ENCODE measurements at places on chromosomes 13 and 19.

DNA sequence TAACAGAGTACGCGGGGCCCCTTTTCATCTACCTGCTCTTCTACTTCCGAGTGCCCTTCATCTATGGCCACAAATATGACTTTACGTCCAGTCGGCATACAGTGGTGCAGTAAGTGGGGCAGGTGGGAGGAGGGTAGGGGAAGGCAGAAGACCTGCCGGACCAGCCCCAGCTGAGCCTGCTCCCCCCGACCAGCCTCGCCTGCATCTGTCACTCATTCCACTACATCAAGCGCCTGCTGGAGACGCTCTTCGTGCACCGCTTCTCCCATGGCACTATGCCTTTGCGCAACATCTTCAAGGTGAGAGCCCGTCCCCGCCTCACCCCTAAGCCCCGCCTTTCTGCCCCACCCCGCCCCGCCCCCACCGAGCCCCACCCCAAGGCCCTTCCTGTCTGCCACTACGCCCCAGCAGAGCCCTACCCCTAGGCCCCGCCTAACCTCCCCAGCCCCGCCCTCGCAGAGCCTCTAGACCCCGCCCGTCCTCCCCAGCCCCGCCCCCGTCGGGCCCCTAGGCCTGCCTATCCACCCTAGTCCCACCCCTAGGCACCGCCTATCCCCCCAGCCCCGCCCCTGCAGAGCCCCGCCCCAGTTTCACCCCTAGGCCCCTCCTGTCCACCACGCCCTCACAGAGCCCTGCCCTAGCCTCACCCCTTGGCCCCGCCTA lies 7.7 kb downstream of the NDUFB7 start:
- no peak for DNase-seq

- DNase-seq = no peak
Observed at GRCh38 chr19:10520652-10521318, 3.5 kb upstream of the S1PR5 start.

- no peak for DNase-seq
Observed at GRCh38 chr13:111286162-111286561, 34.3 kb upstream of the TEX29 start.

DNA sequence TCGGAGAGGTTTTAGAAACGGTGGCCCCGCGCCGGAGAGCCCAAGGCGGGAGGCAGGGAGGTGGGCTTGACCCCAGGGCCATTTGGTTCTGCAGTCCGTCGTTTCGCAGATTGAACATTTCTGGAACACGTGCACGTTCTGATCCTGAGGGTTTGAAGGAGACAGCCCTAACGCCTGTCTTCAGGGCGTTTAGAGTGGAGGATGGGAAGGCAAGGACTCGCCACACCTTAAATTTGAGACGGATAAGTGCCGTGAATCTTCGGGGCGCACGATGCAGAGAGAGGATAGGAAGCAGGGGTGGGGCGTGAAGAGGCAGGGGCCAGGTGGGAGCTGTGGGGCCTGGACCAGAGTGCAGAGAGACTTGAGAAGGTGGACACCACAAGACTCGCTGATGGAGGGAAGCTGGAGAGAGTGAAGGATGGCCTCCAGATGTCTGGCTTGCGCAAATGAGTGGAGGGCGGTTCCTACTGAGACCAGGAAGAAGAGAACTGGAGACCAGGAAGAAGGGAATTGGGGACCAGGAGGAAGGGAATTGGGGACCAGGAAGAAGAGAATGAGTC lies 804 bp upstream of the MIER2 start:
- DNase-seq = no peak

DNA sequence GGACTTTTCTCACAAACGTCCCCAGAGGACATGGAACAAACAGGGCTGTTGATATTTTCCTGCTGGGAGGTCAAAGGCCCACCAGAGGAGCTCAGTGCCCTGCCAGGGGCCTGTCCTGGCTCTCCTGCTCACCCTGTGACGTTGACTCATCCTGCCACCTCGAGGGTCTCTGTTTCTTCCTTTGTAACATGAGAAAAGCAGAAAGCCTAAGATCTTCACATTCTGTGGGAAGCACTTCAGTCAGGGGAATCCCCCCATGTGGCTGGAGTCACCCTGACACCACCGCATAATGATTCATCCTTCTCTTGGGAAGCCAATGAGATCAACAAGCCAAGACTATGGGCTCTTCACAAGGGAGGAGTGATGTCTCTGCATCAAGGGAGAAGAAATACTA lies 147.9 kb downstream of the KATNAL1 start:
- no peak for DNase-seq

GRCh38 chr19:16676101-16676798 lies 15.3 kb downstream of the TMEM38A start:
- no peak for DNase-seq

GRCh38 chr19:3987619-3988371 lies 2.5 kb upstream of the EEF2 start:
- DNase-seq = peak; percentile 82

- DNase-seq = peak; percentile 1
Observed at GRCh38 chr13:52862358-52863206, 14.1 kb upstream of the PCDH8 start.

GRCh38 chr19:13962699-13963602 lies 10.6 kb downstream of the DCAF15 start:
- no peak for DNase-seq

- no peak for DNase-seq
Observed at GRCh38 chr13:98576200-98576945, 534 bp downstream of the STK24 start.

GRCh38 chr19:47561440-47562057 lies 11.4 kb downstream of the ZNF541 start:
- no peak for DNase-seq

DNA sequence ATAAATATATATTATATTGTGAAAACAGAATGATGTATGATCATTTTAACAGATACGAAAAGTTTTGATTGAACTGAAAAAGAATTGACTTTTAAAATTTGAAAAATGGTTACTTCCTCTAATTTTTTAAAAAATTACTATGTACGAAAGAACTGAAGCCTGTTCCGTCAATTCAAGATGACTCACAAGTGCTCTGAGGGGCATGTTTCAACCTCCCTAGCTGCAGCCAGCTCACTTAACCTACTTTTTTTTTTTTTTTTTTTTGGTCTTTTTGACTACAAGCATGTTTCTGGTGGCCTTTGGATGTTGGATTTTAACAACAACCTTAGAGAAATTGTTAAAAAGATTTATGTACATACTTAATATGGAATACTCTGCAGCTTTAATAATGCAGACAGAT lies 1139.3 kb downstream of the DIAPH3 start:
- no peak for DNase-seq

GRCh38 chr19:35436477-35437405 lies 11.3 kb upstream of the FFAR2 start:
- DNase-seq = peak; percentile 10

- no peak for DNase-seq
Observed at GRCh38 chr19:28289295-28290063, 923.5 kb downstream of the UQCRFS1 start.

DNA sequence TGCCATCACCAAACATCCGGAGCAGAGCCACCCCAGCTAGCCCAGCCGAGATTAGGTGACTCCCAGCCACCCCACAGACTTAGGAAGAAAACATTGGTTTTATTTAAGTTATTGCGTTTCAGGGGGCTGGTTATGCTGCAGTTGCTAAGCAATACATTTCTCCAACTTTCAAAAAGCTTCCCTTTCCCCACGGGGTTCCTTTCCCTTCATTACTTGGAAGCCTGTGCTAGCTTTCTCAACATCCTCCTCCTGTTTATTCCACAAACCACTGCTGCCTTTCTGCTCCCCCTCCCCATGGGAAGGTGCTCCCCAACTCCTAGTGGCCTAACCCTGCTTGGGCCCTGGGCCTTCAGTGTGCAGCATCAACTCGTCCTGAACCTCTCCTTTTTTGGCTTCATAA lies 52.6 kb downstream of the CDADC1 start:
- no peak for DNase-seq

GRCh38 chr13:52810011-52810410 lies 38.4 kb downstream of the PCDH8 start:
- no peak for DNase-seq

DNA sequence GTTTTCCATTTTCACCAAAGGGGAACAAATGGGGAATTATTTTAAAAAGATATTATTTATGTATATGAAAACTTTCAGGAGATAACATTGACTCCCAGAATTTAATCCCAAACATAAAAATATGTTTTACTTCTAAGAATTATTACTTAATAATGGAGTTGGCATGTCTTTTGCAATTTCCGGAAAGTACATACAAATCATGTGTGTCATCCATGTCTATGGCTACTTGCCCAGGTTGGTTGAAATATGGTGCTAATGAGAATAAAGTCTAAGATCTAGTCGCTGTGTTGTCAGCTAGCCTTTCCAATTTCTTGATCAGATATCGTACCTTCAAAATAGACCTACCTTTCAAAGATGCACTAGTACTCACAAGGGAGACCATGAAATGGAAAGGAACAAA lies 1003.2 kb upstream of the PCDH20 start:
- DNase-seq = peak; percentile 2

- DNase-seq = no peak
Observed at GRCh38 chr19:39768334-39768733, 10.3 kb upstream of the LEUTX start.

DNA sequence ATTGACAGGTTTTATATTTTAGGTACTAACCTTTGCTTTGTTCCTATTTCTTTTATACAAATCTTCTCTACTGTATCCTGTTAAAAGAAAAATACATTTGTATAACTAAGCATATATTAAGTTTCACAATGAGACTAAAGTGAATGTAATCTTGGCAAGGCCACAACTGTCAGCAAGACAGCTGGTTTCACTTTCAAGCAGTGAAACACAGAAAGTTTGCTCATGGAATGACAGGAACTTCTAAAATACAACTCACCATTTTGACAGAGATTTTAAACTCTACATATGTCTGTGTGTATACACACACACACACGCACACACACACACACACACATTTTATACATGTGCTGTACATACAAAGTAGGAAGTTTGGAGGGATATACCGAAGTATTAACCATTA lies 53.3 kb downstream of the PARP4 start:
- no peak for DNase-seq

DNA sequence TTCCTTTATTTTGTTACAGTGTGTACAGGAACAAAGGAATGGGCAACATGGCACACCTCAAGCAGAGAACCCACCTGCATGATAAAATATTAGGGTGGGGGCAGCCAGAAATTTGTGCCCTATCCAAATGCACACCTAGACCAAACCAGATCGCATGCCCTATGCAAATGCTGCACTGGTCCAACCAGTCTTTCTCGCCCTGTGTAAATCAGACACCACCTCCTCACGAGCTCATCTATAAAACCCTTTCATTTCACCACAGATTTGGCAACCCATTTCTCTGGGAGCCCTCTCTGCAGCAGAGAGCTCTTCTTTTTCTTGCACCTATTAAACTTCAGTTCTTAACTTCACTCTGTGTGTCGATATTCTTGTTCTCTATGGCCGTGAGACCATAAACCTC lies 1559.2 kb downstream of the SLITRK1 start:
- no peak for DNase-seq

Measured in NCI-H446 (cell line).